NCI-H2081 (cell line): ENCODE measurements at places on chromosomes 13 and 19.
A peak's percentile ranks its signal among the peaks of the same experiment; 100 is the strongest.

- peak; percentile 64 for DNase-seq
These were observed 26.3 kb downstream of the SIPA1L3 start for GRCh38 chr19:37932985-37933936.

DNA sequence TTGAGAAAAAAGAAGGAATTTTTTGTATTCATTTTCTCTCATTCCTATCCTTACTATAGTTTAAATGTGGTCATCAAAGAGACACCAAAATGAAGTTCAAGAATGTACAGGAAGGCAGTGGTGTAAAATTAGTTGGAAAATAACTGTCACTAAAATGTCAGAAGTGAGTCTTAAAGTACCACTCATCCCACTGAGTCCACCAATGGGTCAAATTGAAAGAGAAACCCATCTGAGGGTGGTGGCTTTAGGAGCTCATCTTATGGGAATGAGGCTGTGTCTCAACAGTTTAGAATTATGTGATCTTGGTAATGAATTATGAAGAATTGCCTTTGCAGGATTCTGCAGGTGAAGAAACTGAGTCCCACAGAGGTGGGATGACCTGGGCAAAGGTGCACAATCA, 403.5 kb downstream of the FGF9 start:
- DNase-seq = no peak

DNA sequence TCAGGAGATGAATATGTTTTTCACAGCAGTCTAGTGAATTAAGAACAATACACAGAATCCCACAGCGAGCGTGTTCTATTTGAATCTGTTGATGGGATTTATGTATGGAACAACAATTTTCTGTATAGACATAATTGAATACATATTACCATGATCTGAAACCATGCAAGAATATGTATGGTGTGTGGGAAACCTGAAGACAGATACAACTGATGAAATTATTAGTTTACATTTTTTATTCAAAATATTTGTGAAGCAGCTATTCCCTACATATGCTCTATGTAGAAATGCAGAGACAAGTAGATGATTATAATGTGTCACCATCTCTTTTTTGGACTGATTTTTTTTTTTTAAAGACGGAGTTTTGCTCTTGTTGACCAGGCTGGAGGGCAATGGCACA, 91.8 kb downstream of the DNAJC15 start:
- DNase-seq = no peak

DNA sequence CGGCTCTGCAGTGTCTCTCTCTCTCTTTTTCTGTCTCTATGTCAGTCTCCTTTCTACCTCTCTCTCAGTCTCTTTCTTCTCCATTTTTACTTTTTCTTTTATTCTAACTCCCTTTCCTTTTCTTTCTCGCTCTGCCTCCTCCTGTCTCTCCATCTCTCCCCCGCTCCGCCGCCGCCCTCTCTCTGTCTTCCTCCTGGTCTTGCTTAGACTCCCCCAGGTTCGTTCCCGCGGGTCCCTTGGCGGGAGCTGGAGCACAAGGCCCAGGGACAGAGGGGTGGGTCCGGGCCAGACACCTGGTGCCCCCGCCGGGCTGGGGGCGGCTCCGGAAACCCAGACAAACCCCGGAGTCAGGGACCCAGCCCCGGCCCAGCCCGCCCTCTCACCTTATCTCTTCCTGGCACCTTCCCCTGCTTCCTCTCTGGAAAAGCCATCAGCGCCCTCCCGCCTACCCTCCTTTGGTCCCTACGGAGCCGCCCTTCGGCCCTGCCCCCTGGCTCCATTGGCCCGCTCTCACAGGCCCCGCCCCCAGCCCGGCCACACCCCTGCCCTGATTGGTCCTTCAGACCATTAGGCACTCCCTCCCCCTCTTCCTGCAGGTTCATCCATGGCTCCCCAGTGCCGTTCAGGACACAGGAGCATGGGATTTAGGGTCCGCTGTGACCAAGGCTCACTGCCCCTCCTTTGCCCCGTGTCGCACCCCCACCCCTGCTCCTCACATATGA, 15.4 kb upstream of the NOP53 start:
- DNase-seq = peak; percentile 20

DNA sequence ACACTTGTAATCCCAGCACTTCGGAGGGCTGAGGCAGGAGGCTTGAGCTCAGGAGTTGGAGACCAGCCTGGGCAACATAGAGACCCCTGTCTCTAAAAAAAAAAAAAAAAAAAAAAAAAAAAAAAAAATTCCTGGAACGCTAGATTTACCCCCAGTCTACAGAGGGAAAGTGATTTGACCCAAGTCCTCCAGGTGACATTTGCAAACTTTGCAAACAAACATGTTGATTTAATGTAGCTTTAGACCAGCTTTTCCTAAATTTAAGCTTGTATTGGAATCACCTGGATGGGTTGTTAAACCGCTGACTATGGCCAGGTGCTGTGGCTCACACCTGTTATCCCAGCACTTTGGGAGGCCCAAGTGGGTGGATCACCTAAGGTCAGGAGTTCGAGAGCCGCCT, 8.4 kb downstream of the CPT1C start:
- DNase-seq = no peak

DNA sequence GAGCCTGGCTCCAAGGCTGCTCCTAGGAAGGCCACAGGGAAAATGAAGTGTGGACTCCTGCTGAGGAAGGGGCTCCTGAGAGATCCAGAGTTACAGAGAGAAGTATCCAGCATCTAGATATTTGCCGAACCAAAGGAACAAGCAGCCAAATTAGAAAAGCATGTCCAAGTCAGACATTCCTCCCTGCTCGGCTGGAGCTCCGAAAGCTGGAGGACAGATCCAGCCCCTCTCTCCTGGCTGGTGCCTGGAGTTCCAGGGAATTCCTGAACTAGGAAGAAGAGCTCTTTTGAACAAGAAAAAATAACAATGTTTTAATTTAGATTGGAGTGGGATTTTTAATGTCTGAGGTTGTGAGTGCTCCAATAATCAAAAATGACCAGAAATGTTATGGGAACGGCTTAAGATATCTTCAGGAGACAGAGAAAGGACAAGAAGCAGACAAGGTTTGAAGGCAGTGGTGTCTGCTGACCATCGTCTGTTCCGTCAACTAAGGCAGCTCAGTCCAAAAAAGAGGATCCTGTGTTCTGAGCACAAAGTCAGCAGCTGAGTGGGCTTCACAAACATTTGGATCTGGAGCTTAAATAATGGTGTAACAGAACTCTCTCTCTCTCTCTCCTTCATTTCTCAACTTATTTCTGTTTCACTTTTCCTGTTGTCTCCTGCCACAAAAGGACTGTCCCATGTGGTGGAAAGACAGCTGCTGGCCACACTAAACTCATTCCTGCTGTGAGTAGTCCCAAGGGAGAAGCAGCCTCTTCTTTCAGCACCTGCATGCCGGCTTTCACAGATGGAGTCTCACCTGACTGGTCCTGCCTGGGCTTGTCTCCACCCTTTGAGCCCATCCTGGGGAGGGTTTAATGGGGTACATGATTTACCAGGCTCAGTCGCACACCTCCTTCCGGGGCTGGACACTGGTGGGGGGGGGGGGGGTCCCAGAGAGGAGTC, 31.5 kb upstream of the IRS2 start:
- no peak for DNase-seq

GRCh38 chr13:40384976-40385857, 281.2 kb downstream of the FOXO1 start:
- DNase-seq = no peak

GRCh38 chr13:98033277-98034247, 80.1 kb downstream of the IPO5 start:
- no peak for DNase-seq

DNA sequence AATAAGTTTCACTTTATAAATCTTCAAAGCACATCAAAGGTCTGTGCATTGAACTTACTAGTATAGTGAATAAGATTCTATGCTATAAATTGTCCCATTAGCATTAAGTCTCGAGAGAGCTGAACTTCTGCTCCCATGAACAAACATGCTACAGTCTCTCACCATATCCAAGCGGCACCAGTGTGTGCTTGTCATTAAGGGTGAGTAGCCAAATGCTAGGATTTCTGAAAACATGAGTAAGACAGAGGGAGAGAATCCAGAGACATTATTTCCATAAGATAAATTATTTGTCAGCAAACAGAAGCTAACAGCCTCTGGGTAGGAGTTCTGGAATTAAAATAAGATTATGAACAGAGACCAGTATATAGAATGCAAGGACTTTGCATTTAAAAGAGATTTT, 2882.5 kb downstream of the PCDH9 start:
- DNase-seq = no peak

DNA sequence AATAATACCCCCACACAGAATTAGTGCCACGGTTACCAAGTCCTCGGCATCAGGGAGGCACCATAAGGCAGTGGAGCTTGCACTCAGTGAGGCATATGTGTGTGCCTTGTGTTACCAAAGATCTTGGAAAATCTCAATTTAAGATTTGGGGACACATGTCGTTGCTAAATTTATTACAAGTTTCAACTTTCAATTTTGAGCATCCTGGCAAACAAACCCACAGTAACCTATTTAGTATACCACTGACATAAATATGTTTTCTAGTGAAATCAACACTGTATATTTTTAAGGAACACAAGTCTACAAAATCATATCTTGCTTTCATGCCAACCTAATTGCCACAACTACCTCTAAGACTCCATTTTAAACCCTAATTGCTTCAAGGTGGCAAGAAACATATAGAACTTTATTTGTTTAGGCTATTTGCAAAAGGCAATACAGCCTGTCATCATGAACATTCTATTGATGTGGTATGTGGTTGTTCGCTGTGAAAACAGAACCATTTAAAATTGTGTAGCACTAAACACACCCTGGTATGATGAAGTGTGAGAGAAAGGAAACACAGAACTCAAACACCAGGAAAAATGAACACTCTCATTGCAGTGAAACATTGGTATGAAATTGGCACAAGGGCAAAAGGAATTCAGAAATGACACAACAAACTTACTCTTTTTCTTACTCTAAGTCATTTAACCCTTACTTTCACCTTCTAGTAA, 531.1 kb downstream of the IRS2 start:
- DNase-seq = no peak

DNA sequence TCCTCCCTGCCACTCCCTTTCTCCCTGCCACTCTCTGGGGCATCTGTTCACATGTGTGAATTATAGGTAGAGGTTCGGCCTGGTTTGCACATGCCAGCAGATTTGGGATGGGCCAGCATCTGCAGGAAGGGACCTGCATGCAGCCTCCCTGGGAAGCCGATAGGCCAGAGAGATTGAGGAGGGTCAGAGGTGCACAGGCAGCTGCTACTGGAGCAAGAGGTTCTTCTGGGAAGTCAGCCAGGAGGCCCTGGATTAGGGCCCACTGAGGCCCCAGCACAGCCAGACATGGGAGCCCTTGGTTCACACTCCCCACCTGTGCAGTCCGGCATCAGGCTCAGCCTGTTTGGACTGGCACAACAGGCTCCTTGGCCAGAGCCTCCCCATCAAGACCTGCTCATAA, 12.1 kb downstream of the TUBA3C start:
- no peak for DNase-seq

DNA sequence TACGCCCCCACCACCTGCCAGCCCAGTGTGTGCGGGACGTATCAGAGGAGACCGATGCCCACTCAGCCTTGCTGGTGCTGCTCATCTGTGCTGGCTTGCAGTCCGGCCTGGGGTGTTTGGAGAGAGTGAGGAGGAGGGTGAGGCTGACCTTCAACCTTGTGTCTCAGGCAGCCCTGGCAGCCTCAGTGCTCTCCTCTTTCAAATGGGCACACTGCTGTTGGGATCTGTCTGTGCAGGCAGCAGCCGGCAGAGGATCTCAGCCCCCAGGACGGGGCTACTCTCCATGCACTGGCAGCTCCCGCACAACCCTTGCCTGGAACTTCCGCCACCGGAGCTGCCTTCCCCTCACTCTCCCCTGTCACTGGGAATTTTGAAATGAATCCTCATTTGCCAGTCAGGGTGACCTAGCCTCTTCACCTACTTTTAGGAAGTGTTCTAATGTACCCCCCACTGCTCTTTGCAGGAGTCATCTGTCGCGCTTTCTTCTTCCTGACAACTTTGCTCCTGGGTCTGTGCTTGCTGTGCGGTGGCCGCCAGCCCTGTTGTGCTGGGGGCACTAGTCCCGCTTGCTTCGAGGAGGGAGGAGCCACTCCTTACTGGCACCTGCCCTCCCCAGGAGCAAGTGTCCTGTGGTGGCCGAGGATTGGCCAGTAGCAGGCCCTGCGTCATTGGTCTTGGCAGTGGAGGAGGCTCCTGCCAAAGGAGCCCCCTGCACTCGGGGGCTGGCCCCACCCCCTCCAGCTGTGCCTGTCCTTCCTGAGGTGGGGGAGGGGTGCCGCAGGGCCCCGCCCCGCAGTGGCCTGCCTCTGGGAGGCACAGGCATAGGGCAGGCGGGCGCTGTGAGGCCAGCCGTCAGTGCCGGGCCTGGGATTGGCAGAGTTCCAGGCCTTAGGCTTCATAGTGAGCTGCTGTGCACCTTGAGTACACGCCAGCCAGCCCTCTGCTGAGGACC, 53.4 kb downstream of the TSSK6 start:
- DNase-seq = peak; percentile 25

DNA sequence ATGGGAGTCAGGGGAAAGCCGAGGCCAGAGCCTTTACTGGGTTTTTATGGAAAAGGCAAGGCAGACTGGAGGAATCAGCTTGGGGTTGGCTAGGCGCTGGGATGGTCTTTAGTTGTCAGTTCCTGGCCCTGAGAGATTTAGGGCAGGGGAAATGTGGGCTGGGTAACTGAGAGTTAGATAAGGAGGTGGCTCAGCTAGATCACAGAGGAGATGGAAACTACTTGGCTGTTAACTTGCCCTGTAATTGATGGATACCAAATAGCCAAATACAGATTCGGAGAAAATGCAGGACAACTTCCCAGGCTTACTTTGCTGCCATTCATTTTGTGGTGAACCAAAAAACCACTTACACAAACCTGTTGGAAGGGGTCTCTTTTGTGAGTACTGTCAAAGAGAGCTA, 54.0 kb downstream of the LRCH1 start:
- no peak for DNase-seq

- DNase-seq = no peak
These were observed 63.4 kb downstream of the RYR1 start for GRCh38 chr19:38496603-38497487.
